Subcutaneous preadipocyte (primary cell): ENCODE measurements at places on chromosomes 1 and 21. TPM values are rescaled to one million over a fixed set of nuclear protein-coding genes. Genes with fewer than 3 reads are reported as not detected.

PRKCZ gene
- 1.2 and 1.8 TPM in 2 replicates for total RNA-seq

TTC13 gene
- 7.3 and 8.2 TPM in 2 replicates for total RNA-seq

ANKRD45 gene
- total RNA-seq: not detected in 2 replicates

TAL1 gene
- total RNA-seq: not detected in 2 replicates

LCE2A gene
- total RNA-seq: not detected in 2 replicates

PYGO2 gene
- total RNA-seq: 12.5 and 14.7 TPM in 2 replicates

CELA3B gene
- total RNA-seq: not detected in 2 replicates

NUF2 gene
- total RNA-seq: 11.4 and 18.0 TPM in 2 replicates

ZSWIM5 gene
- 0.20 and 0.37 TPM in 2 replicates for total RNA-seq

ZNF593OS gene
- under 0.01 TPM in 1 of 2 replicates, not detected in the other for total RNA-seq

CD84 gene
- total RNA-seq: under 0.01 TPM in 1 of 2 replicates, not detected in the other

GPR89A gene
- total RNA-seq: 28.7 and 45.2 TPM in 2 replicates

FCGR1A gene
- not detected in 2 replicates for total RNA-seq

C1orf210 gene
- not detected in 2 replicates for total RNA-seq

PTGER3 gene
- 0.37 and 0.39 TPM in 2 replicates for total RNA-seq

TESK2 gene
- total RNA-seq: 1.1 and 1.2 TPM in 2 replicates
